Left cardiac atrium (tissue), 4 donors: ENCODE measurements at places on chromosomes 6 and 20.

DNA sequence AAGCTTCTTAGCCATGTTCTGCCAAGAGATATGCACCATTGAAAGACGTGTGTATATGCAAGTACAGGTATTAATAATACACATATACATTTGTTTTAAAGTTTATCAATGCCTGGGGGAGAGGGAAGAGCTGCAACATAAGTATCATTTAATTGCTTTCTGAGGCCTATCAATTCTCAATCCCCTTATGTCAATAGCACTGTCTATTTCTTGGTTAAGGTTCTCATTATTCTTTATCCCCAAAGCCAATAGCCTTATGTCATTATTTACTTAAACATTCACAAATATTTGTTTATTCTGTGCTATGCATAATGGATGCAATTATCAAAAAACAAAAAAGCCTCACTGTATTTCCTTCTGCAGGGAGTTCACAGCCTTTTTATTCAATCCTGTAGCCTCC is 350.3 kb upstream of the KCNQ5 start:
- DNase-seq = no peak

GRCh38 chr6:93858213-93858612 is 438.9 kb upstream of the EPHA7 start:
- no peak for DNase-seq

GRCh38 chr6:69285054-69285453 is 511.8 kb downstream of the LMBRD1 start:
- no peak for DNase-seq

DNA sequence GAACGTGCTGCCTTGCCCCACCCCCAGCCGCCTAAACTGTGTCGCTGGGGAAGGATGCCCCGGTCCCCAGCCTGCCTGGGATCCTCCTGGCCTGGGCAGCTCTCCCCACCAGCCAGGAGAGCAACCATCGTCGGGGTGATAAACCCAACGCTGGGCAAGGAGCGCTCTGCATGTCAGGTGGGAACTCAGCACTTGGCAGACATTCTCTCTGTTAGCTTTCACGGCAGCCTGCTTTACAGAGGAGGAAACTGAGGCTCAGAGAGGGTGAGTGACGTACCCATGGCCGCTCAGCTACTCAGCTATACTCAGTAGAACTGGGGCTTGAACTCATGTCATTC is 37.9 kb downstream of the RBM38 start:
- no peak for DNase-seq

- no peak for DNase-seq
These were observed 3.0 kb downstream of the ADGRF4 start for GRCh38 chr6:47701363-47701762.

- DNase-seq = no peak
These were observed 53.5 kb upstream of the LRFN2 start for GRCh38 chr6:40640599-40641227.

DNA sequence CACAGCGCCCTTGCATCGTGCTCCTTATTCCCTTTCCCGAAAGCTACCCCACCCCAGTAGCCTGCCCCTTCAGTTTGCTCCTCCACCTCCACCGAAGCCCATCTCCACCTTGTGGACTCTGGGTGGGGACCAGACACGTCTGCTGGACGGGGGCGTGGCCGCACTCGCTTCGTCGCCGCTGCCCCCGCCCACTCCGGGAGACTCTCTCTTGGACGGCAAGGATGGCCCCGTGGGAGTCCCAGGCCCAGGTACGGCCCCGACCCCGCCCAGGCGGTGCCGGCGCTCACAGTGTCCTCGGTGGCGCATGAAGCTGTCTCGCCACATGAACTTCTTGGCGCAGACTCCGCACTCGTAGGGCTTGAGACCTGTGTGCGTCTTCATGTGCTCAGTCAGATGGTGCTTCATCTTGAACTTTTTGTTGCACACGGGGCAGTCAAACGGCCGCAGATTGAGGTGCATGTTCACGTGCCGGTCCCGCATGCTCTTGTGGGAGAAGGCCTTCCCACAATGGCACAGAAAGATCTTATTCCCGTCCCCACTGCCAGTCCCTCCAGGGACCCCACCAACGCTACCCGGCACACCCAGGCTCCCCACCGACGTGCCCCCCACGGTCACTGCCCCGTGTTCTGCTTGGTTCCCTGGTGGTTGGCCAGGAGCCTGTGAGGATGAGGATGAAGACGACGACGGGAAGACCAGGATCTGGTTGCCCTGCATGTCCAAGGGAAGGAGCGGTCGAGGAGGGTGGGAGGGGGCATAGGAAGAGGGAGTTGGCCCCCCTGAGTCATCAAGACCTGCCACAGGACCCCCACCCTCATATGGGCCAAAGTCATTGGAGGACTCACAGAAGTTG is 1.3 kb upstream of the TAPBP start:
- DNase-seq = peak; percentile 58

DNA sequence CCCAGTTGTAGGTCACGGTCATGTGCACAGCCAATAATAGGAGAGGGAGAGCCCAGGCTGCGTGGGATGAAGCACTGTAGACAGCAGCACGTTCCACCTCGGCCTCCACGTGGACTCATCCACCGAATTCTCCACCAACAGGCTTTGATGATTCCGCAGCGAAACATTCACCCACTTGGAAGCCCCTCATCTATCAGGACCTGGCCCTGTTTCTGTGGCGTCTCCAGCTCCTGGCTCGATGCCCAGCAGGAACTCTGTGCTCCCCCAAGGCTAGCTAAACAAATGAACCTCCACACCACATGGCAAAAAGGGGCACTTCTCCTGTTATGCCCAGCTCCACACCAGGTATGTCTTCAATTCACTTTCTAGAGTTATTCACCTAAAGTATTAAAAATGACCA is 237.9 kb upstream of the PDE10A start:
- DNase-seq = no peak

DNA sequence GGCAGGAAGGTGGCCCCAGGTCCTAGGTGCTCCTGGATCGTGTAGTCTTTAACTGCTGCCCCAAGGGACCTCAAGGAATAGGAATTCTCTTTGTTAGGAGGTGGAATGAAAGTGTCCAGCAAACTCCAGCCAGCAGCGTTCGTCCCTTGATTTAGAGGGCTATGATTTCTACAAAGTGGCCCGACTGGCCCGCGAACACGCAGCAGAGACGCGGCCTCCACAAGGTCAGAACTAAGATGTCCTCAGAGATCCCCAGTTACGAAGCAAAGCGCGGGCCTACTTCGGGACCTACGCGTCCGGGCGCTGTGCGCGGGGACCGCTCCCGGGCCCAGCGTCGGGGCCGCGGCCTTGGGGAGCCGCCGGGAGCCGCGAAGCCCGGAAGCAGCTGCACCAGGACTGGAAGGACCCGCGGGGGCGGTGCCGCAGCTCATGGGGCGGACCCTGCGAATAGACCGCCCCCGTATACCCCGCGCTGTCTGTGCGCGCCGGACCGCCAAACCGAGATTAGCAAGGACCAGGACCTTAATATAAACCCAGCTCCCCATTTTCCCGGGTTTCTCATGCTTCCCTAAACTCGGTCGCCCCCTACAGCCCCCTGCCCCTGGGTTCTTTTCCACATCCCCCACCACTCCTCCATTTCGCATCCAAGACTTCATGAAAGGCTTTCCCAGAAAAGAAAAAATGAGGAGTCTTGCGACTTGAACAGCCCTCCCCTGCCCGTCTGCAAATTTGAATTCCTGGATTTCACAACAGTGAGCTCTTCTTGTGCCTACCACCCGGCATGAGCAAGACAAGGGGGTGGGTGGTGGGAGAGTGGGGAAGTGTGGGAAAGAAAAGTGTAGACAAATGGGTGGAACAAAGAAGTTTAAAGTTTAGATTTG is at the start of gene C6orf47:
TSS of gene C6orf47 (minus strand) at position 398 of the 881 bp plus-strand sequence. CDS start 831 bp downstream, outside the sequence.
- peak; percentile 93 for DNase-seq

DNA sequence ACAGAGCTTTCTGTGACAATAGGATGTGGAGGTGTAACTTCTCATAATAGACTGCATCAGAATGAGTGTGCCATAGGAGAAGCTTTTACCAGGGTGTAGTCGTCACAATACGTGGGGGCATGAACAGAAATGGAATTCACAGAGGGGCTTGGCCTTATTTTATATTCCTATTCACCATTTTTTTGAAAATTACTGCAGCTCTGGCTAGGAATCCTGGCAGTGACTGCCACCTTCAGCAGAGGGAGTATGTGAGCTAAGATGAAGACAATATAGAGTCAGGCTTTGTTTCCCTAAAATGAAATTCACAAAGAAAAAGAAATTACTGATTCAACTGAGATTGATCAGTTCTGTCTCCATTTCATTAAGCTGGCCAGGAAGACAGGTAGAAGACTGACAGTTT is 13.9 kb downstream of the TOMM6 start:
- no peak for DNase-seq

- DNase-seq = no peak
These were observed 48.5 kb upstream of the CCDC167 start for GRCh38 chr6:37548067-37548674.

DNA sequence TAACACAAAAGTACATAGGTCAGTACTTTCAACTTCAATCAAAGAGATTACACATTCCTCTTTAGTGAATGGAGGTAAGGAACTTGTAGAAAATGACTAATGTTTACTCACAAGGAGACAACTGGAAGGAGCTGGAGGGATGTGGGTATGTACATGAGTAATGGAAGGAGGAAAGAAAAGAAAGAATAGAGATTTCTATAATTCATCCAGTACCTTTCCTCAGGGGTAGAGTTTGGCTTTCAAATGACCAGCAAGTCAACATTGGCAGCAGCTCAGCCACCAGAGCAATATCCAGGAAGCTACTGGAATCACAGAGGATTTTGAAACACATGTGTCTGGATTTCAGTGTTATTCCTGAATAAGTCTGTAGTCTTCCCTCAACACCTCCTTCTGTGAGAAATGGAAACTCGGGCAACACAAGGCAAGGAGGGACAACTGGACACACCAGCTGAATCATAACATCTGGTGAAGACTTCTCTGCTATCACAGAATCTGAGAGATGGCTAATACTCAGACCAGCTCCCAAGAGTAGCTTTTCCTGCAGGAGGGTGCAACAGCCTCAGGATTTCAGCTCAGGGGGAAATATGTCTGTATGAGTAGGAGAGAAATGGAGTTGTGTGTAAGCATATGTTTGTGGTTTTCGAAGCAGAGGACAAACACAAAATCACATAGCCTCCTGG is 98.8 kb downstream of the HAO1 start:
- no peak for DNase-seq

DNA sequence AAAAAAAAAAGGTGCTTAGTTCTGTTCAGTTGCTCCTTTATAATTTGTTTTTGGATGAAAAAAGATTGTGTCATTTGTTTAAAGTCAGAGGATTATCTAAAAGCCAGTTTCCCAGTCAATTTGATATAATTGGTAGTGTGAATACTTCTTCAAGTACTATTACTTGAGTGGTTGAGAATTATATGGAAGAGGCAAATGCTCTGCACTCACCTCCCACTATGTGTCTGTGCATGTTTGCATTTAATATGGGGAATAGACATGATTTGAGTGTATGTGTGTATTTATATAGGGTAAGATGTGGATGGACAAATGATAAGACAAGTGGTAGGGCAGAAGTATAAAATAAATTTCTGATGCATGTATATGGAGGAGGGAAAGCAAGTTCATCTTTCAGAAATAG is 15.8 kb downstream of the GJA1 start:
- DNase-seq = no peak

- DNase-seq = no peak
These were observed 333.8 kb downstream of the TFAP2A start for GRCh38 chr6:10081075-10081474.

DNA sequence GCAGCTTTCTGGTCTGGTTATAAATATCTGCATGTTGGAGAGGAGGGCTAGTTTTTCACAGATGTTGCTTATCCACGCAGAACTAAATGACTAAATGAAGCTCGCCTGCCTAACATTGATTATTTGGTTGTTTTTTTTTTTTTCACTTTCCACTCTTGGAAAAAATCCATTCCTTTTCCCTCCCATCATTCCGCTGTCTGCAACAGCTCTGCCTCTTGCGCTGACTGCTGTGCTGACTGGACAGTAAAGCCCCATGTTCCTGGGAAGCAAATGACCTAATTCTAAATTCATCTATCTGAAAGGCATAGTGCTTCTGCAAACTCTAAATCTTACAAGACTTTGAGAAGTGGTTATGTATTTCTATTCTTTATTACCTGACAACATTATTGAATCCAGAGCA is 255.5 kb upstream of the PLN start:
- no peak for DNase-seq
